IPS-NIHi11 (cell line): ENCODE measurements at places on chromosomes 7 and 10.

DNA sequence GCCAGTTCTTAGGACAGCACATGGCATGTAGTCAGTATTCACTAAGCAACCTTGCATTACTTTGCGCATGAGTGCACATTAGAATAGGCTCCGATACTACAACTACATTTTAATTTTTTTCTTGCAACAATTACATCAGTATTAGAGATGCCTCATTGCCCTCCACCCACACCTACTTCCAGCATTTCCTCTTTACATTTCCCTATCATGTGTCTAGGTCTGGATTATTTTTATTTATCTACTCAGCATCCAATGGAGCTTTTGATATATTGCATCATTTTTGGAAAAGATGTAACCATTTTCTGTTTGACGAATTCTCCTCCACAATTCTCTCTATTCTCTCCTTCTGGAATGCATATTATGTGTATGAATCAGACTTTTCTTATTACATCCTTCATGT, 258.2 kb upstream of the GLI3 start:
- no peak for DNase-seq

- DNase-seq: no peak
Measured at GRCh38 chr7:24834128-24834798, 77.0 kb upstream of the GSDME start.

- no peak for DNase-seq
Measured at GRCh38 chr10:12566161-12567115, 217.1 kb downstream of the CAMK1D start.

GRCh38 chr10:75395932-75396630, 5.5 kb downstream of the ZNF503 start:
- DNase-seq: peak; percentile 34

DNA sequence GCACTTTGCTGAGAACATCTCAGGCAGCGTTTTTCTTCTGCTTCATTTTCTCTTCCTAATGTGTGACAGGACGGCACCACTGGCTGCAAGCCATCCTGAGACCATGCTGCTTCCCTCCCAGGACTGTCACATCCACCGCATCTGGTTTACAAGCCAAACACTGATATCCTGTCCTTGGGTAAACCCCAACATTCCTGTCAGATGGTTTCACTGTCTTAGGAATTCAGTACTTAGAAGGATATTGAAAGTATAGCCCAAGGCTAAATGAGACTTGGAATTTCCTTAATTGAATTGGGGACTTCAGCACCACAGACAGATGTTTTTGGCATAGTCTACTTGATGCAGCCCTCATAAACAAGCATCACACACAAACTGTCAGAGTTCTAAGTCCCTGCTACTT, 74.2 kb upstream of the PLXNA4 start:
- no peak for DNase-seq

DNA sequence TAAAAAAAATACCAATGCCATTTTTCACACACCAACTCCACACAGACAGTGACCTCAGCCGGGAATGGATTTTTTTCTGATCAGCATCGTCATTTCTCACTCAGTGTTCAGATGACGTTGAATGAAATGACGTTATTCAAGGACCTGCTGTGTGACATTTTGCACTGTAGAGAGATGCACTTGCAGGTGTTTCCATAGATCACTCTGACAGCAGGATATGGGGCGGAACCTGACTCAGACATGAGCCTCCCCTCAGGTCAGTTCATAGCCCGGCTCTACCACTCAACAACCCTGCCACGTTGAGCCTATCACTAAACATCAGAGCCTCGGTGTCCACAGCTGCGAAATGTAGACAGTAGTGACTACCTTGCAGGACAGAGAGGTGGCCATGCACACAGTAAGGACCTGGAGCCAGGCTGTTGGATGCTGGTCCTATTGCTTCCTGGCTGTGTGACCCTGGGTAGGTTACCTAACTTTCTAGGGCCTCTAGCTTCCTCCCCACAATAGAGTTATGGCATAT, 41.4 kb upstream of the ANTXRL start:
- DNase-seq: no peak

GRCh38 chr10:28367413-28367812, 64.5 kb upstream of the MPP7 start:
- DNase-seq: no peak
